ENCODE measurements at places on chromosomes 12 and 14.

DNA sequence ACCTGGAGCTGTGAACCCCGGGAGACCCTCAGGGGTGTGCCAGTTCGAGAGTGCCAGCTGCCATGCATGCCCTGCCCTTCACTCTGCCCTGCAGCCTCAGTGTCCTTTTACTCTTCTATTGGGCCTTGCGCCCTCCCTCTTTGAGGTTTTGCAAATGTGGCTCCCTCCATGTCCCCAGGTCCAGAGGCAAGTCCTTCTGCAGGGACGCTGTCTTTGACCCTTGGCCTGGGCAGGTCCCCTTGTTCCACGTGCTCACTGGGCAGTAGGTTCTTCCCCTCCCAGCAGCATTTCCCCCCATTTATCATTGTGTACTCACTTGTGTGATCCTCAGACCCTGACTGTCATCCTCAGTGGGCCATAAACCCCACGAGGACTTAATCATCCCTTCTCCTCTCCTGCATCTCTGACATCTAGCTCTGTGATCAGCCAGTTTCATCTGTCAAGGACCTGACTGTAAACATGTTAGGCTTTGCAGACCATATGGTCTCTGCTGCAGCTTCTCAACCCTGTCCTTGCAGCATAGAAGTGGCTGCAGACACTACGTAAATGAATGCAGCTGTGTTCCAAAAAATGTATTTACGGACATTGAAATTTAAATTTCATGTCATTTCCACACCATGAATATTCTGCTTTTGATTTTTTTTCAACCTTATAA lies 36.6 kb downstream of the TSPAN9 start:
- DNase-seq: no peak

- no peak for DNase-seq
These were observed 146.9 kb upstream of the KRR1 start for GRCh38 chr12:75658286-75658685.

- no peak for DNase-seq
These were observed 59.7 kb upstream of the NAP1L1 start for GRCh38 chr12:76144245-76144549.

- no peak for DNase-seq
These were observed 66.0 kb downstream of the BMP4 start for GRCh38 chr14:53890611-53891101.

DNA sequence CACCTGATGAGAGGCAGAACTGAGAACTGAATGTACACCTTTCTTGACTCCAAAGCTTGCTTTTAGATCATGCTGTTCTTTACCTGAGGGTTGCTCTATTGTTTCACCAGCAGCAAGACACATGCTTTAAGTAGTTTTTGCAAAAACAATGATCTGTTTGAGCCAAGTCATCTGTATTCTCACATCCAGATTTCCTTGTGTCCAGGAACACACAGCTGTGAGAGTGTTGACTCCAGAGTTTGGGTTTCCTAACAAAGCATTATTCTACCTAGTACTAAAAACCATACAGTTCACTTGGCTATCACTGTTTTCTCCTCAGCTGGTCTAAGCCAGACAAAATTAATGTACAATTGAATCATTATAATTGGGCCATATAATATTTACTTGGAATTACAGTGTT lies 120.4 kb downstream of the STAB2 start:
- DNase-seq: no peak

DNA sequence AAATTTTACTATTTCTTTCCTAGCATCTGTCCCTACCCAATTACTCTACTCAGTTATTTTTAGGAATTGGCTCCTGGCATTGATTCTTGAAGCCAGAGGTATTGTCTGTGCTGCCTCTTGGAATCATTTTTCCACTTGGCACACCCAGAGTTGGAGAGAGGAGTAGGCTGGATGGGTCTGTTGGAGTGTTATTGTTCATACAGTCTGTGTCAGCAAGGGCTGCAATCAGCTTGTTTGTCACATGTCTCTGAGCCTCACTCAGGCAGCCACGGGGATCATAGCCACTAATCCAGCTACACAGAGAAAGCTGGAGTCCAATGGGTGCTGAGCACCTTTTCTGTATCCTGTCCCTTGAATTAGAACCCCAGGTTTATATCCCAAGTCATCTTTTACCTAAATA lies 176.0 kb upstream of the DYRK2 start:
- no peak for DNase-seq

DNA sequence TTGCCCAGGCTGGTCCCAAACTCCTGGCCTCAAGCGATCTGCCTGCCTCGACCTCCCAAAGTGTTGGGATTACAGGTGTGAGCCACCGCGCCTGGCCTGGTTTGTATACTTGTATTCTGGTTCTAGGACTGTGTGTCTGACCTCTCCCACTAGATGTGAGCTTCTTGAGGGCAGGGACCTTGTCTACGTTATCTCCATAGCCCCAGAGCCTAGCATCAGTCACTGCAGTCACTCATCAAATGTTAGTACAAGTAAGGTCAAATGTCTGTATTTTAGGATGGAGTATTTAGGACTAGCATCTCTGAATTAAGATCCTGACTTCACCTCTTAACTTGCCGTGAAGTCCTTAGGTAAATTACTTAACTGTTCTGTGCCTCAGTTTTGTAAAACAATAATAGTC lies 2.9 kb downstream of the RILPL2 start:
- no peak for DNase-seq
